EH (cell line): ENCODE measurements at places on chromosomes 2 and 18.

- peak; percentile 99 for DNase-seq
Measured at GRCh38 chr2:231666171-231667095, 41.9 kb upstream of the PTMA start.

GRCh38 chr2:235642446-235643098, 148.7 kb downstream of the AGAP1 start:
- peak; percentile 62 for DNase-seq

DNA sequence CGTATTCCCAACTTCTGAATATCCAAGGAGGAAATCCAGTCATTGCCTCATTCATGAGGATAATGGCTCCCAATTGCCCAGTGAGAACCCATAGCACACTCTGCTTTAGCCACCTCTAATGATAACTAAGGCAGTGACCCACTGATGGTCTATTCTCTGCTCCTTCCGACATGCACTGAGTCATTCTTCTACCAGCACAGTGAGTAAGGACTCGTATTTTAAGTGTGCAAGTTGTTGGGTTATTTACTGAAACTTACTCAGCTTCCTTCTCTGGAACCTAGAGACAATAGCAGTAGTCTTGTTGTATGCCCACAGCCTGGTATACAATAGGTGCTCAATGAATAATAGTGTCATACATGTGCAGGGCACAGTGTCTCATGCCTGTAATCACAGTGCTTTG, 81.1 kb upstream of the ZNF397 start:
- no peak for DNase-seq

- DNase-seq = peak; percentile 93
Measured at GRCh38 chr2:37688771-37689468, 17.5 kb upstream of the CDC42EP3 start.

GRCh38 chr2:146004462-146004861, 1484.5 kb upstream of the ZEB2 start:
- peak; percentile 82 for DNase-seq

DNA sequence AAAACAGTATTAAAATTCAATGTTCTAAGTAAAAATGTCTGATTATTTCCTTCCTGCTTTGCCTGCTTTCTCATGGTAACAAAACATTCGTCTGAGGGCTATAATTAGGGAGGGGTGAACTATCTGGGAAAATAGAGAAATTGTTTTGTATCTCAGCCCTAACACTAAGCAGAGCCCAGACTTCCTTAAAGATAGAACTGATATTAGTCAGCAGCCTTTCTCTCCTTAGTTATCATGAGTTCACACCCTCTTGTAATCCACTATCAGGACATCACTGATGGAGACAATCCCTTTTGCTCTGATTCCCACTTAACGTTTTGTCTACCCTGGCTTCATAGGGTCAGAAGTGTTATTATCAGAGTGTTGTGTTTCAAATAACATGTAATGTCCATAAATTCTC, 701.1 kb upstream of the ZEB2 start:
- no peak for DNase-seq

- peak; percentile 25 for DNase-seq
Measured at GRCh38 chr2:221467610-221468009, 104.5 kb downstream of the EPHA4 start.
